ENCODE measurements at places on chromosomes 5 and 9.

- no peak for DNase-seq
These were observed 1307.2 kb downstream of the EFNA5 start for GRCh38 chr5:106363578-106363977.

GRCh38 chr5:163384669-163385068 lies 52.7 kb upstream of the CCNG1 start:
- no peak for DNase-seq

DNA sequence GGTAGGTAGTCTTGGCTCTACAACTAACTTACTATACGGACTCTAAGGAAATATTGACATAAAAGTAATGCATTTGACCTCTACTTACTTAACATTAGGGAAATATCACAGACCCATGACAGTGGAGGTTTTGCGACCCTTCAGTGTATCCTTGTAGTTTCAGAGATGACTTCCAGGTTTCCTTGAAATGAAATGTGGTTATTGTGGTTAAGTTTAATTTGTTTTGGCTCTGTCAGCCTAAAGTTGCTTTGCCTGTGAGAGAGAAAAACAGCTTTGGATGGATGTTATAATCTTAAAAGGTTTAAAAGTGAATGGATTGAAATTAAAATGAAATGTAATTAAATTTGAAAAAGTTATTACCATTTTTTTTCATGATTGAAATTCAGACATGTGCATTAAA lies 42.9 kb downstream of the LRRTM2 start:
- DNase-seq, result no peak

DNA sequence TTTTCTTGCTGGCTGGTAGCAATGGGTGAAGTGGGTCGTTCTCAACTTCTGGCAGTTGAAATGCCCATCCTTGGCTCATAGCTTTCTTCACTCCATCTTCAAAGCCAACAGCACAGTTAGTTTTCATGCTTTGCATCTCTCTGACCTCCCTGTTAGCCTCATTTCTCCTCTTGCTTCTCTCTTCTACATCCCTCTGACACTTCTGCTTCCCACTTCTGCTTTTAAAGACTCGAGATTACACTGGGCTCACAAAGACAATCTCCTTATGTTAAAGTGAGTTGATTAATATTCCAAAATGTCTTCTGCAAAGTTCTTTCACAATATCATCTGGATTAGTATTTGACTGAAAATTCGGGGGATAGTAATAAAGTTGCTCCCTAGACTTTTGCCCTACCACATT lies 684.8 kb upstream of the CCNG1 start:
- DNase-seq, result no peak

DNA sequence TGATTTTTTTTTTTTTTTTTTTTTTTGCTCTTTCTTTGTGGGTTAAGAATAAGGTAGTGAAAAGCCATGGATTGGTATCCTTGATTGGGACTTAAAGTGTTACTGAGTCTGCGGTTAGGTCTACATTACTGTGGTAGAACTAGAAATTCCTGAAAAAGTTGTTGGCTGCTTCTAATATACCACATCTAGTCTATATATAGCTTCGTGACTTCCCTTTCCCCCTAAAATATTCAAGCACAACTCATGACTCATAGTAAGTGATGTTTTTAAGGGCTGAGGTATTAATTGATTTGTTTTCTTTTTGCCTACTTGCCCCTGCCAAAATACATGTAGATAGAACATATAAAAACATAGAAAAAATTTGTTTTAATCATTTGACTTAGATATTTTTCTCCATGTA lies 247.6 kb downstream of the TMEM232 start:
- no peak for DNase-seq

GRCh38 chr5:2455878-2456277 lies 295.6 kb downstream of the IRX2 start:
- DNase-seq, result no peak

- DNase-seq, result no peak
These were observed 33.4 kb downstream of the MAP1B start for GRCh38 chr5:72140711-72141110.

DNA sequence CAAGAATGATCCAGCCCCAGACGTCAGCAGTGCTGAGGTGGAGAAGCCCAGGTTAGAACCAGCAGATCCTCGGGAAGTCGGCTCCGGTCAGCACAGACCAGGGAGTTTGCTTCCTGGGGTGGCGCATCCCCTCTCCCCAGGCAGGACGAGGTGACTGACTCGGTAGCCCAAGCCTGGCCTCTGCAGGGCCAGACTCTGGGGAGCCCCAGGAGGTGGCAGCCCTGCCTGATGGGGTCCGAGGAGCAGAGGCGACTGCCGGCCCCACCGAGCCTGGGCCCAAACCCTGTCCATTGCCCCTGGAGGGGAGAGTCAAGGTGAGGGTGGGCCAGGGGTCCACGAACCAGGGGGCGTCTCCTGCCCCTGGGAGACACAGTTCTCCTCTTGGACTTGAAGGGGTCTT lies 52.9 kb upstream of the SARDH start:
- no peak for DNase-seq

GRCh38 chr9:85421641-85422040 lies 320.1 kb downstream of the AGTPBP1 start:
- DNase-seq, result no peak

- DNase-seq, result no peak
These were observed 8.8 kb upstream of the PANK3 start for GRCh38 chr5:168587987-168588386.

GRCh38 chr5:88976914-88977313 lies 93.9 kb upstream of the MEF2C start:
- DNase-seq, result no peak

GRCh38 chr9:71608021-71608420 lies 160.3 kb downstream of the CEMIP2 start:
- no peak for DNase-seq

GRCh38 chr9:97349400-97349799 lies 41.9 kb downstream of the CCDC180 start:
- DNase-seq, result no peak

GRCh38 chr9:12681620-12682019 lies 11.6 kb upstream of the TYRP1 start:
- no peak for DNase-seq

DNA sequence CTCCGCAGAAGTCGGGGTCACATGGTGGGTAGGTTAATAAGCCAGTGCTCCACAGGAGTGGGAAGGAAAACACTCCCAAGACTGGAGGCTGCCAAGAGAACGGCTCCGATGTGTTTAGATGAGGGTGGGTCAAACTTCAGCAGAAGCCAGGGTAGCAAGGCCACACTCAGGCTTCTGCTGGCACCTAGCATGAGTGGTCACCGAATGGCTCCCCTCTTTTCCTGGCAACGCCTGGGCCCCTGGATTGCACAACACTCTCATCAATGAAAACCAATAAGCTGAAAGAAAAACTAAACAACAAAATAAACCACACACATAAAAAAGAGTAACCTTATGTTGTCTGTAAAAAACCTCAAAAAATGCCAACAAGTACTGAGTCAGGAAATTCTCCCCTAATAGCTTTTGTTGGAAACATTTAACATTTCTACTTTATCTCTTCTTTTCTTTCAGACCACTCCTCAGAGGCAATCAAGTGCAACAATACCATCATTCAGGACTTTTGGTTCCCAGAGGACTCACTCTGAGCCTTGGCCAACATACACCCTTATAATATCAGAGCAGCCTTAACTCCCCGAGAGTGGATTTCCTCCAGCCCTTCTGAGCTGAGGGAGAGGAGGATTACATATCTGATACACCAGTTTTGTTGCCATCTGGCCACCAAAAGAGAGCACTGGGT lies 279.9 kb downstream of the ENC1 start:
- no peak for DNase-seq

- peak; percentile 38 for DNase-seq
These were observed 78.5 kb upstream of the TGFBR1 start for GRCh38 chr9:99026271-99026955.

DNA sequence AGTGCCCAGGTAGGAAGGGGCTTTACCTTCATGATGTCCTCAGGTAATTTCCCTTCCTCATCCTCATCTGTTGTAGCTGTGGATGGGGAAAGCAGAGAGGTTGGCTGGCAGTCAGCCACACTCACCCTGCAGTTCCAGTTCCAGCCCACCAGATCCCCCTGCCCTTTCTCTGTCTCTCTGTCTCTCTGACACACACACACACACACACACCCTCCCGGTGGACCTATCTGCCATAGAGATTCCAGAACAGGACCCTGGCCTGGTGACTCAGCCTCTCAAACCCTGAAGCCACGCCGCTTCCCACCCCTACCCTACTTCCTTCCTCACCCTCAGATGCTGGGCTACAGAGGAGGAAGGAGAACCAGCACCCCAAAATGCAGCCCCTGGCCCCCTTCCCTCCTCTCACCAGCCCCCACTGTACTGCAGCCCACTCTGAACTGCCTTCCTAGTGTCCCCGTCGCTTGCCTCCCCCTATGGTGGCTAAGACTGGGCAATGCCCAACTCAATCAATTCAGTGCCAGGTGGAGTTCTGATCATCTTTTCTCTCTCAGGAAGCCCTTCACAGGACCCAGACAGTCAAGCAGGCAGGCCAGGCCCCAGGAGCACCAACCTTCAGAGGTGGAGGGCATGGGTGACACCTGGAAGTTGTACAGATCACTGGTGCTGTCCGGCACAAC lies 4.8 kb downstream of the IRF1 start:
- no peak for DNase-seq

GRCh38 chr5:68087866-68088265 lies 127.7 kb upstream of the PIK3R1 start:
- no peak for DNase-seq

GRCh38 chr5:68376935-68377334 lies 161.4 kb downstream of the PIK3R1 start:
- no peak for DNase-seq

DNA sequence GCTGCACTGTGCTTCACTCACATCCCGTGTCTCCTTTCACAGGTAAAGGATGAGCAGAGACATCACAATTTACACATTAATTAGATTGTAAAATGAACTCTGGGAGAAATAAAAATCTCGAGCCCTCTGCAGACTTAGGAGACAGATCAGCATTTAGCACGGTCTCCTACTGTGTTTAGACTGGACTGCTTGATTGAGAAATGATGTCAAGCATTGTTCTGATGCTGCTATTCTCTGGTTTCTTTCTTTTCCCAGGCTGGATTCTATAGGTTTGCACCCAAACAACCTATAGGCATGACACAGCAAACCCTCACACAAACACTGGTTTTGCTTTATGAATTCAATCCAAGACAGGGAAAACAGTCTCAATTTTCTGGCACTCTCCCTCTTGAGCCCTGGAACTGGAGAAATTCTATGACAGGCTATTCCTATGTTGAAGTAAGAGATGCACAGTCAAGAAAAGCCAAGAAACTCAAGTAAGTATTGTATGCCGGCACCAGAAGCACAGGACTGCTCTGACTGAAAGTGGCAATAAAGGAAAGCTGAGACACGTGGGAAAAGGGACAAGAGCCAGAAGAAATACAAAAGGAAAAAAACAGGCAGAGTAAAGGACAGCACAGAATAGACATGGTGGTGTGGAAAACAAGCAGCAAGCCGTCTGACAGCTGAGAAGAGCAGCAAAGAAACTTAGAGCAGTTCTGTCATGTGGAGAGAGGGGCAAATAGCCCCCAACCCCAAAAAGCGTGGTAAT lies 24.8 kb upstream of the ERAP2 start:
- DNase-seq, result no peak

DNA sequence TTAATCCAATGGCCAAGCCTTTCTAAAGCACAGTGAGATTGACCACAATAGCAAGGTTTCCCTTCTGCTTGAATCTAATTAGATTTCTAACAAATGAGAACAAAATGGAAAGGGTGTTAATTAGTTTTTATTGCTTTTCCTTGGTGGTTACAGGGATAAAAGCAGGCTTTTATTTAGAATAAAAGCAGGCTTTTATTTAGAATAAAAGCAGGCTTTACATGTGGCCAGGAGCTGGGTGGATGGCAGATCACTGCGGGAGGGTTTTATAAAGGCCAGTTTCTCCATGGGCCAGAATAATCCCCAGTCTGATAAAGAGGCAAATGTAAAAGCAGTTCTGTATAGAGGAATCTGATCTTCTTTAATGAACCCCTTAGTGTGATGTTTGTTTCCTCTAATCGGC lies 470.2 kb downstream of the TMEM232 start:
- no peak for DNase-seq

- DNase-seq, result no peak
These were observed 1.1 kb downstream of the HEXB start for GRCh38 chr5:74685979-74686631.

Measured in ureter (tissue), 1 donor.